ENCODE measurements at places on chromosomes 4 and X.

GRCh38 chr4:38740303-38740702, 42.5 kb downstream of the TLR10 start:
- H3K27ac ChIP-seq = no peak overlapping the region
- H3K4me1 ChIP-seq = peaks cover 2% of the 10 kb centered on the region
- no peak overlapping the region for H3K4me3 ChIP-seq

DNA sequence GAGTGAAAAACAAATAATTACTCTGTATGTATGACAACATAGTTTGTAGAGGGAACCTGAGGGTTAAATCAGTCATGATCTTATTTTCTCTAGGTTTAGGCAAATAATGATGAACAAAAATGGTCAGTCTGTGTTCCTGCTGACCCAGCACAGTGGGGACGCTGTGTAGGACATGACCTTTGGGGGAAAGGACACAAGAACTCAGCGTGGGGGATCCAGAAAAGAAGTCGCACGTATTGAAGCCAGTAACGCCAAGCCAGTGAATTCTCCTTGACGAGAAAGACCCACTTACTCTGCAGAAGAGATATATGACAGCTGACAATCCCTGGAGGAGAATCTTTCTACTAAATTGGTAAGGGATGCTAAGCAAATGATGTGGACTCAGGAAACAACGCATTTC, 36.6 kb downstream of the HELT start:
- H3K27ac ChIP-seq = no peak overlapping the region
- no peak for DNase-seq
- no peaks in the 10 kb centered on the region for H3K4me1 ChIP-seq
- peaks cover 29% of the 10 kb centered on the region for H3K27me3 ChIP-seq

DNA sequence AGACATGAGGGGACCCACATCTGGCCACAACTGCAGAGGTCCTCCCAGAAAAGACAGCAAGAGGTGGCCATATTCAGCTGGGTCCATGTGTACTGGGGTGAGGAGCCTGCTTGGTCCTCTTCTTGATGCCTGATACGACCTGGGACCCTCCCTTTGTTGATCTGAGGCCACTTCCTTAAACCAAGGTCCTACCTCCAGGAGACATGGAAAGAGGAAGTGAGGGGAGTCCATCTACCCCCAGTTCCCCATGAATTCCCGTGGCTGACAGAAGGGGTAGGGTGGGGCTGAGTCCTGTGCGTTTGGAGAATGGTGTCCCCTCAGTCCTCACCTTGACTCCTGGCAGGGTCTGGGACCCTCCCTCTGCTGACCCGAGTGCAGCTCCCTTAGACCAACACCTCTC, 2.1 kb downstream of the MAGEA10 start:
- no peak for DNase-seq
- H3K36me3 ChIP-seq = no peaks in the 10 kb centered on the region
- no peak overlapping the region for H3K27ac ChIP-seq
- H3K4me1 ChIP-seq = no peaks in the 10 kb centered on the region
- no peak overlapping the region for H3K4me3 ChIP-seq

- no peak for DNase-seq
- peaks cover 24% of the 10 kb centered on the region for H3K36me3 ChIP-seq
- no peaks in the 10 kb centered on the region for H3K4me1 ChIP-seq
Observed at GRCh38 chr4:88690355-88690754, 7.3 kb downstream of the NAP1L5 start.

- H3K27ac ChIP-seq = no peak overlapping the region
- no peak for DNase-seq
- H3K4me3 ChIP-seq = no peak overlapping the region
- no peaks in the 10 kb centered on the region for H3K36me3 ChIP-seq
- H3K4me1 ChIP-seq = no peaks in the 10 kb centered on the region
Observed at GRCh38 chr4:177077095-177077971, 232.3 kb upstream of the NEIL3 start.

DNA sequence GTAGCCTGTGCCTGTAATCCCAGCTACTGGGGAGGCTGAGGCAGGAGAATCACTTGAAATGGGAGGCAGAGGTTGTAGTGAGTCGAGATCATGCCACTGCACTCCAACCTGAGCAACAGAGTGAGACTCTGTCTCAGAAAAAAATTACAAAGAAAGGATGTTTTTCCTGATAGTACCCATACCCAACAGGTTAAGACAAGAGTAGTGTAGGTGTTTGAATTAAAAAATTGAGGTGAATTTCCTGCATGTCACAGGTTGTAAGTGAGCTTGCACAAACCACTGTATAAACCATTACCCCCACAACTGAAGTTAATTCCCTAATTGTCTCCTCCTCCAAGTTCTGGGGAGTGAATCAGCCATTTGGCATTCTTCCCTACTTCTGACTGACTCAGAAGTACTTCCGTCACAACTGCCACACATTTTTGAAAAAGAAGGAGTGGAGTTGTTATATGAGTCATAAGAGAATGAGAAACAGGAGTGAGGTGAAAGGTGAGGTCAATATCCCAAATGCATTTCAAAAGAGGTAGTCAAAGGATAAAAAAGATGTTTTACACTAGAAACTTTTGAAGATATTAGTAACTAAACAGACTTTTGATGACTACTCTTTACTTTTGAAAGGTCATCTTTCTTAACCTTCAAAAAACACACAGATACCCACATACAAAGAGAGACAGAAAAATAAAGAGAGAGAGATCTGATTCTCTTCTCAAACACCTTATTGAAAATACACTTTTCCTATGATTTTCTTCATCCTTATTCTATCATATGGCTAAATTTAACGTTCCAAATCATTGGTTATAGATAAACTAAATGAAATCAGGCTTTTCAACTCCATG, 134.5 kb downstream of the BTC start:
- no peaks in the 10 kb centered on the region for H3K36me3 ChIP-seq
- no peak for DNase-seq
- no peak overlapping the region for H3K4me3 ChIP-seq
- H3K4me1 ChIP-seq = no peaks in the 10 kb centered on the region
- no peak overlapping the region for H3K27ac ChIP-seq

DNA sequence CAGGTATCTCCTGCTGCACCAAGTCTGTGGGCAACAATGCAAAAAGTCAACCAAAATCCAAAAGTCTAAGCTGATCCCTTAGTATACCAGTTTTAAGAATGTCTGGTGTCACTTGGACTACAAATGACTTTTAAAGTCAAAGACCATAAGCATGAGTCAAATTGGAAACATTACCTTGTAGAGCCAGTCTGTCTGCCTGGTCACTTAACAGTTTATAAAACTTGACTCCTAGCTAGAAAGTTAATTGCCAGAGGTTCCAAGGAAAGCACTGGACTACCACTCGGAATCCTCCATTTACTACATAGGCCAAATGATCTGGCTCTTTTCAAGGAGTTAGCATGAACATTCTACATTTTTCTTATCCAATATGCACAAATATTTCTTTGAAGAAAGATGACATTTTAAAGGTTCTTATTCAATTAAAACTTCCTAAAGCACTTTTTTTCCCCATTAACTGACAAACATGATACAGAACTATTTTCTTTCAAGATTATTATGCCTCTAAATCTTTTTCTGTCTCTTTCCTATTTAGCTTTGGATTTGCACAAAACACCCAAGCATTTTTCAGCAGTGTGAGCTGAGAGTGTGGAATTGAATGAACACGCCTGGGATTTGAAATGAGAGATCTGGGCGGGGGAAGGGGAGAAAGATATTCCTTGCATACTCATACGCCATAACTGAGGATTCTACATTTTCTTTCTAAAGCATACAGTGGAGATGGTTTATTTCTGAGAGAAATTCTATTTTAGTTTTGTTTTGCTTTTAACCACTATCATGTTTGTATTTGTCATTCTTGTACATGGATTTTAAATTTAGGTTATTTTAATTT, 188.4 kb downstream of the SHROOM3 start:
- no peak overlapping the region for H3K4me3 ChIP-seq
- H3K27ac ChIP-seq = no peak overlapping the region
- H3K36me3 ChIP-seq = no peaks in the 10 kb centered on the region

GRCh38 chr4:791898-792625, 33.9 kb downstream of the CPLX1 start:
- no peak overlapping the region for H3K27ac ChIP-seq
- H3K27me3 ChIP-seq = peaks cover 47% of the 10 kb centered on the region
- no peaks in the 10 kb centered on the region for H3K36me3 ChIP-seq
- DNase-seq = peak; percentile 34
- H3K4me3 ChIP-seq = peak overlapping the region; percentile 72

Data from T-helper 2 cell treated with Interferon-gamma antibody and Interleukin-4, amounts not matched to agents 5 μg/mL and 100 μg/mL, for 36 hours (primary cell).